Fibroblast of lung (primary cell): ENCODE measurements at places on chromosomes 2 and 18. TPM values are rescaled to one million over a fixed set of nuclear protein-coding genes. Genes with fewer than 3 reads are reported as not detected.

OSR1 gene
- 13.4 and 17.7 TPM in 2 replicates for total RNA-seq

ELOA2 gene
- not detected in 2 replicates for total RNA-seq

SERPINB5 gene
- total RNA-seq = not detected in 2 replicates

DNA sequence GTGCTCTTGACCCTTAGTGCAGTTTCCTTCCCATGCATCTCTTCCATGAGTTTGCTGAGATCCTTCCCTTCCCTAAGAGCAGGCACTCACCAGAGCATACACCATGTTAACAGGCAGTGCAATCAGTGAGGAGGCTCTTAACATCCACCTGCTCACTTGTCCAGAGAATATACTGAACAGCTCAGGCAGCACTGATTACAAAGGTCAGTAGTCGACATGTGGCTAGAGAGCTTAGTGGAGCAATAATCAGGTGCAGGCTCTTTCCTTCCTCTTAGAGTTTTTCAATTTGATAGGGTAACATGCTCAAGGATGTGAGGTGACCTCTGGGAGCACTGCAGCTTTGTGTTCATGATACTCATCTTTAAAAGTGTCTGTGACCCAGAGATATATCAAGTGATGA, 144.1 kb upstream of the SETBP1 start:
- no peaks in the 10 kb centered on the region for H3K27me3 ChIP-seq
- no peaks in the 10 kb centered on the region for H3K36me3 ChIP-seq
- DNase-seq = no peak
- no peak overlapping the region for H3K27ac ChIP-seq
- H3K4me1 ChIP-seq = no peaks in the 10 kb centered on the region

- peak; percentile 74 for DNase-seq
- peaks cover 8% of the 10 kb centered on the region for H3K4me1 ChIP-seq
- no peaks in the 10 kb centered on the region for H3K27me3 ChIP-seq
- no peak overlapping the region for H3K4me3 ChIP-seq
These were observed 4.3 kb downstream of the AGPS start for GRCh38 chr2:177396703-177397460.

DNA sequence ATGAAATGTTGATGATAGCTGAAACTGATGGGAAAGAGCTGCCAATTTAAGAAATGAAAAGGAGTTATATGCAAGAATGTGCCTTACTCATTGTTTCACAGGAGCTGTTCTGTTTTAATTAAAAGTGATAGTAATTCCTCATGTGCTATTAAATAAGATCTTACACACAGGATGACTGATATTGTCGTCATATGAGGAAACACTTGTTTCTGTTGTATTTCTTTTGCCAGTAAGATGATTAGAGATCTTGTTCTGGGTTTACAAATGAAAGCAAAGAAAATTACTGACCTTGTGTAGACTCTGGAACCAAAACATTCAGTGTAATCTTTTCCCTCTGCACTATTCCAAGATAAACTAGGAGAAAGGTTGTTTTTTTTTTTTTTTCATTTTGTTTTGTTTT, 123.6 kb downstream of the MAP3K20 start:
- no peaks in the 10 kb centered on the region for H3K36me3 ChIP-seq
- no peak for DNase-seq
- no peak overlapping the region for H3K4me3 ChIP-seq
- no peaks in the 10 kb centered on the region for H3K4me1 ChIP-seq

- H3K36me3 ChIP-seq = peaks cover 10% of the 10 kb centered on the region
- no peak overlapping the region for H3K4me3 ChIP-seq
- H3K4me1 ChIP-seq = peaks cover 8% of the 10 kb centered on the region
- H3K27me3 ChIP-seq = no peaks in the 10 kb centered on the region
- no peak overlapping the region for H3K27ac ChIP-seq
- DNase-seq = peak; percentile 83
These were observed 45.0 kb downstream of the FAP start for GRCh38 chr2:162198239-162198638.

DNA sequence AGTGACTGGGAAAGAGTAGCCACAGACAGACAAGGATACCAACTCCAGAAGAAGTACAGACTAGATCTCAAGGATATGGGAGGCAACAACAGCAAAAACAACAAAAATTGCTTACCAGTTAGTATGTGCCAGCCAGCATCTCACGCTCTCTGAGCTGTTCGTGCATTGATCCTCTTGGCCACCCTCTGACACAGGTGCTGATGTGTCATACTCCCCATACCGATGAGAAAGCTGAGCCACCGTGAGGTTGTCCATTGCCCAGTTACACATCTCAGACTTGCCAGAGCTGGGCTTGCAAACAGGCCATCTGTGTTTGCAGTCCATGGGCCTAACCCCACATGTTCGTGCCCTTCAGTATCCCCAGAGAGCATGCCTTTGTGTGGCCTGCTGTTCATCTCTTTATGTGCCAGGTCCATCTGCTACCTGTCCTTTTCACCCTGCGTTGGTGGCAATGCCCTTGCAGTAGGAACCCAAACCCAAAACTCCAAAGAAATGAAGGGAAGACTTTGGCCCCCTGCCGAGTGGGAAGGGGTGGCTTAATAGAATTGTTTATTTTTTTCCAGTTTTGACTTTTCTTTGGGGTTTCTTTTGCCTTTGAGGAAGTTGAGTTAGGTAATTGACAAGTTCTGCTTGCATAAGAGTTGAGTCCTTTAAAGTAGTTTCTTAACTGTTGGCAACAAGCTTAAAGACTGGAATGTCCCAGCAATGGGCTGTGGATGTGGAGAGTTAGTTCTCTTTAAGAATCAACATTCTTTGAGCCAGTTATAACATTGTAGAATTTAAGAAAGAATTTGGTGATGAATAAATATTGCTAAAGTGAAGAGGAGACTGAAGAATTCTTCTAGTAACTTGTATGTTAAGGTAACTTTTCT, 46.7 kb downstream of the LYPD6B start:
- no peaks in the 10 kb centered on the region for H3K36me3 ChIP-seq
- no peaks in the 10 kb centered on the region for H3K27me3 ChIP-seq
- no peak overlapping the region for H3K4me3 ChIP-seq
- no peak overlapping the region for H3K27ac ChIP-seq
- DNase-seq = no peak

GRCh38 chr2:183069174-183069573, 9.4 kb upstream of the DUSP19 start:
- no peaks in the 10 kb centered on the region for H3K36me3 ChIP-seq
- H3K27ac ChIP-seq = no peak overlapping the region
- DNase-seq = no peak
- no peaks in the 10 kb centered on the region for H3K27me3 ChIP-seq
- H3K4me1 ChIP-seq = no peaks in the 10 kb centered on the region
